KG1 (cell line): ENCODE measurements at places on chromosomes 4 and X.

DNA sequence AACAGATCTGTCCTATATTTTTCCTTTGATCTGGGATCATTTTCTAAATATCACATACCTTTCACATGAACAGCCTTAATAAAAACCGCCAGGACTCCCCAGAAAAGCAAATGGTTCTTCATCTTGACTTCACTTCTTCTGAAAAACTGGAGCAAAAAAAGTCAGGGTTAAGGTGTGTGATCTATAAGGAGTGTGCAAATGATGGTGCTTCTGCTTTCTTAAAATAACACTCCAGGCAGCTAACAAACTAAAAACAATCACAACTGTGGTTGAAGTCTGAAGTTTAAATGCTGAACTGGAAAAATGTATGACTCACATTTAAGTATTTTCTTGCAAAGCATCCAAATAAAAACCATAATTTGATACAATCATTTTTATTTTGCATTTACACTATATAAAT, at the start of gene JCHAIN:
Gene JCHAIN, minus strand, starts transcription at position 140 of the 400 bp plus-strand sequence. Its CDS starts 18 bp downstream, at position 122.
- no peak for DNase-seq

DNA sequence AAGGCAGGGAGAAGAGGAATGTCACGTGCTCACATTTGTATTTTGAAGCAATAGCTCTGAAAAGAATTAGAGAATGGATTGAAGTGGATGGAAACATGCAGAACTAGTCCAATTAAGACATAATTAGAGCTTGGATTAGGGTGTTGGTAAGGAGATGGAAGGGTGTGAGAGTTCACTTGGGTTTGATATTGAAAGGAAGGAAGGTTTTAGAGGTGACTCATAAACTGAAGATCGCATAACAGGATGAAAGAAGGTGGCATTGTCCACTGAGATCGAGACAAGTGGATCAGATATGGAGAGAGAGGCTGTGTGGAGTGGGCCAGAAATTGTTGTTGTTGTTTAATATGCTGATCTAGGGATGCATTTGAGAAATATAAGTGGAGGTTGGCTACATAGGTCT, 244.0 kb upstream of the SMIM31 start:
- no peak for DNase-seq

GRCh38 chrX:20547611-20548051, 280.9 kb upstream of the RPS6KA3 start:
- DNase-seq = no peak

DNA sequence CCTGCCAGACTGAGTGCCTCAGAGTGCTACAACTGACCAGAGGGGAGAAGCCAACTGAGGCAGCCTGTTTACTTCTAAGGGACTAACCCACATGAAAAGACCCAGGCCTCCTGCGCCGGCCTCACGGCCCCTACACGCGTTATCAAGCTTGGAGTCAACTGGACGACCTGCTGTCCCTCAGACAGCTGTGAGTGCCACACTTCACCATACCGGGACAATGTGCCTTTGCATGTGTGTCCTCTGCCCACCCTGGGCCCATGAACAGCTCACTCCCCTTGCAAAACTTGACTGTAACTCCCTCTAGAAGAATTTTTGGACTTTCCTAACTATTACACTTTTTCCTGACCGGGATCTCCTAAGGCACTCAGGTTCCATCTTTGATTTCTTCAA, 1.8 kb downstream of the NOP14 start:
- no peak for DNase-seq

DNA sequence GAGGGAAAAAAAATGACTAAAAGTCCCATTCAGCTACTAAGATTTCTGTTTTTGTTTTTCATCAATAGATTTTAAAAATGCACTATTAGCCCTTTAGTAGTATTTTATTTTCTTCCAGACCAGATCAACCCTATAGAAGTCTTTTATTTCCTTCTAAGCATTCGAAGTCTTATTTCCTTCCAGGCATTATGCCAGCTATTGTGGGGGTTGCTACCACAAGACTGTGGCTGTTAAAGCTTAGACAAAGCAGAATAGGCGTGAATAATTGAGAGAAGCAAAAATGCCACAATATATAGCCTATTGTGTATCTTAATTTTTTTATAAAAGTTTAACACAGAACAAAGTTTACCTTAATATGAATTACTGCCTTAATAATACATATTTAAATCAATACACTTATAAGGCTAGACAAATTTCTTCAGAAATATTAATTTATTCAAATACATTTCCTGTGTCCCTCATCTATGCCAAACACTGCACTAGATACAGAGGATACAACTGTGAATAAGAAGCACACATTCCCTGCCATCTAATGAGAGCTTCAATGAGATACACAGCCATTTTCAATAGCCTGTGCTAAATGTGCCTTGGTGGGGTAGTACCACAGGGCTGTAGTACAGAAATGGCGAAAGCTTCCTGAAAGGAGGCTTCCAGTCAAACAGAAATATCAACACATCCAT, 33.1 kb downstream of the SLC10A7 start:
- no peak for DNase-seq

GRCh38 chr4:183165376-183165775, 66.3 kb downstream of the WWC2 start:
- DNase-seq = no peak

DNA sequence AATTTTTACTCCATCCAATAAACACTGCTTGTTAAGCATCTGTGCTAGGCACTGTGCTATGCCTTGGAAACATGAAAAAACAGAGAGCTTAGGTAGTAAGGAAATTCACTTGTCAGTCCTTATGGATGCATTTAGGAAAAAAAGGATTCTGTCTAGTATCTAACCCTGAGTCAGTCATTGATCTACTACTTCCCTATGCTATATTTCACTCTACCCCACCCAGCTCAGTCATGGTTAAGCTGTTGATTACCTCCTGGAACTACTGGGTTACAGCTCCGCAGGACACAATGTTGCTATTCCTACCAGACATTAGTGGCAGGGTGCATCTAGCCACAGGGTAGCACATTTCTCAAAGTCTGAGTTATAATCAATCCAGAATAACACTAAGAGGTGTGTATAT, 2.9 kb upstream of the USP53 start:
- DNase-seq = no peak

- DNase-seq = no peak
Observed at GRCh38 chr4:15143551-15143950, 141.3 kb downstream of the CPEB2 start.

- DNase-seq = no peak
Observed at GRCh38 chrX:138856881-138857604, 145.5 kb upstream of the FGF13 start.
